NCI-H1417 (cell line): ENCODE measurements at places on chromosomes 12 and 14.

GRCh38 chr12:83224012-83224411 is 537.3 kb downstream of the TMTC2 start:
- no peak for DNase-seq

- no peak for DNase-seq
Measured at GRCh38 chr12:64273527-64274403, 51.7 kb upstream of the KICS2 start.

- no peak for DNase-seq
Measured at GRCh38 chr14:83975435-83975834, 1554.5 kb upstream of the FLRT2 start.

GRCh38 chr14:74563233-74563585 is 48.8 kb downstream of the LTBP2 start:
- peak; percentile 13 for DNase-seq
